ENCODE measurements at places on chromosomes 2 and 18.

DNA sequence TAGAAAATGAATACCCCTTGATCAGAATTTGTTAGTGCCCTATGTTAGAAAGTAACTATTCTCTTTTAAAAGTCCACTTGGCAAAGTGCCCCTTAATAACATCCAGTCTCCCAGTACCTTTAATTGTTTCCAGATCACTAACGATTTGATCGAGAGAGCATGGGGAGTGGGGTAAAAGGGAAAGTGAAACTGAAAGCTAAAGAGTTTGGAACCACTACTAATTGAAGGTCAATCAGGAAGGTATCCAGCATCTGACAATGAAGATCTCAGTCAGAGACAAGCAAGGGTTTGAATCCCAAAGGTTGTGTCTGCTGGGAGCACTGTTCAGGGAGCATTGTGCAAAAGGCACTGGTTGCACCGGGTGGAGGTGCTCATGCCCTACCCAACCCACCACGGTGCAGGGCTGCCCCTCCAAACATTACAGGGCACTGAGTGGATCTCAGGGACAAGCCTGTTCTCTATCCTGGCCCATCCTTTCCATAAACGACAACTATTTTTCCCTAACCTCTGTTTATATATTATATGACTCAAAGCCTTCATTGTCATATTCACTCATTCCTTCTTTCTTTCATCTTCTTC is 14.6 kb upstream of the RIT2 start:
- DNase-seq = no peak

DNA sequence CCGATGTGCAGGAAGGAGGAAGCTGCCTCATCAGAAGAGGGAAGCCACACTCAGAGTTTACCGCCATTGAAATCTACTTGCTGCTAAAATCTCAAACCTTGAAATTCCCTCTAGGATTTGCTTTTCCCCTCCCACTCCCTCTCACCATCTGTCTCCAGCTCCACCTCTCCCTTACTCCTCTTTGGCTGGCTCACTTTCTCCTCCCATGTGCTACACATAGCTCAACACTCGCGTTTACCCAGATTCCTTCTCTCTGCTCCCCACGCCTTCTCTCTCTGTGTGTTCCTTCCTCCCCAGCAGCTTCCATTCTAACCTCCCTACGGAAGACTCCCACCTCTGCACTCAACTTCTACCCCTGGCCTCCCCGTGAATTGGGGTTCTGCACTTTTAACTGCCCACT is 143.1 kb downstream of the DNER start:
- no peak for DNase-seq

GRCh38 chr18:12038082-12038638 is 55.5 kb upstream of the ANKRD62 start:
- peak; percentile 43 for DNase-seq

- no peak for DNase-seq
Measured at GRCh38 chr2:105446501-105446900, 47.6 kb upstream of the FHL2 start.

DNA sequence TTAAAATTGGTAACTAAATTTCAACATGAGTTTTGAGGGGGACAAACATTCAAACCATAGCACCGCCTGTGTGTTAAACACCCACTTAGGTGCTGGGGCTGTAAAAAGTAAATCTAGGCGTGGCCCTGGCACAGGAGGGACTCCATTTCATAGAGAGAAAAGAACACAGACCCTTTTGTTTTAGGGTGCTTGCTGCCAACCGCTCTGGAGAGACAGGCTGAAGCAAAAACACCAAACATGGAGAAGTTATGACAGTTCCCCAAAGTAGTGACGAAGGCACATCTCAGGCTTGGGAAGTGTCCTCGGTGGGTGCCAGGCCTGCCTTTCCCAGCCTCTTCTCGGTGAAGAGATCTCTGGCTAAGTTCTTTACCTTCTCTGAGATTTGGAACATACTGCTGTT is 5.1 kb downstream of the ACTG2 start:
- DNase-seq = no peak

GRCh38 chr18:3547891-3548615 is 98.1 kb downstream of the TGIF1 start:
- no peak for DNase-seq

- no peak for DNase-seq
Measured at GRCh38 chr2:65355186-65355831, 77.1 kb downstream of the SPRED2 start.

DNA sequence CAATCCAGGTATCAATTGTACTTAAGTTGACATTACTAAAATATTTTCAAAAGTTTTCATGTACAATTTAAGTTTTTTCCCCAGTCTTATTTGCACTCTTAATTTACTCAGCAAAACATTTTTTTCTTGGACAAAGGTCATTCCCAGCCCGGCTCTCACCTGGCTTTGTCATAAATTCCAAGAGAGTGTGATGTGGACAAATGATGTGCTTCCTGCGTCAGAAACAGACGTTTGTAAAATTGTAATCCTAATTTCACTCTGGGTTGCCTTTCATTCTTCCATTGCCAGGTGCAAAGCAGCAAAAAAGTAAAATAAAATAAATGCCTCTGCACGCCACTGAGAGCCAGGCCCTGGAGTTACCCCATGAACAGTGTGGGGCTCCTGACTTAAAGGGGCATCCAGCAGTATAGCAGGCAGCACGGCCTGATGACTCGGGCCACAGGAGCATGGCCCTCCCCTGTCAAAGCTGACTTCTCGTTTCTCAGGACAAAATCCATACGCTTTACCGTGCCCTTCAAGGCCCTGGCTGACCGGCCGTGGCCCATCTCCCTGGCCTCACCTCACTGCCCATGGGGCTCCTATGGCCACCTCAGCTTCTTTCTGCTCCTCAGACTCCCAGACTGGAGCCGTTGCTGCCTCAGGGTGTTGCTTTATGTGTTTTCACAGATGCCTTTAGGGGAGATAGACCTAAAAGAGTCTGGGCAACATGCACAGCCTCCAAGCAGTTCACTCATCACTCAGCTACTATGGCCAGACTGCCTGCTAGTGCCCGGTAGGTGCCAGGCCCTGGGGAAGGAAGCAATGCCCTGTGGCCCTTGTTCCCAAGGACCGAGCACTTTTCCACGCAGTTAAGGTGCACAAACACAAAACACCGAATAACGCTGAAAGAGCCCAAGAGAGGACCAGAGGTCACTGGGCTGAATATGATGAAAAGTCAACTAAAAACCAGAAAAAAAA is 7.6 kb upstream of the TMEM185B start:
- DNase-seq = no peak

Data from stimulated activated CD4-positive, alpha-beta T cell treated with anti-CD3 and anti-CD28 coated beads, Interleukin-4, amount 100 ng/mL, for 1 hour (primary cell).